ENCODE measurements at places on chromosomes 3 and 15.

- DNase-seq = no peak
Observed at GRCh38 chr3:134998855-134999254, 203.8 kb downstream of the EPHB1 start.

DNA sequence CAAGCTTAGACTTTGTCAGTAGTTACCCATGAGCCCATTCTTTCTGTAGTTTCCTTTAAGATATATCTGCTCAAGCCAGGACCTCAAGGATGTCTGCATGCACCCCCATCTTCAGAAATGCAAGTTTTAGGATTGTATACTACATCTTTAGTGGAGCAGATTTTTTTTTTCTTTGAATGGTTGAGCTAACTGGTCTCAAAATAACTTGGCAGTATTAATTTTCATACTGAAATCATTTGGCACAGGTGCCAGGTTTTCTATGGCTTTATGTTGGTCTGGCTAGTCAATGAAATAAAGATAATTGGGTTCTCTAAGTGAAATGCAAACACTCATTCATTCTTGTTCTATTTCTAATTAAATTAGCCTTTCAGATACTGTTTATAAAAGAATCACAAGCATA, 108.9 kb downstream of the ATG7 start:
- no peak for DNase-seq

DNA sequence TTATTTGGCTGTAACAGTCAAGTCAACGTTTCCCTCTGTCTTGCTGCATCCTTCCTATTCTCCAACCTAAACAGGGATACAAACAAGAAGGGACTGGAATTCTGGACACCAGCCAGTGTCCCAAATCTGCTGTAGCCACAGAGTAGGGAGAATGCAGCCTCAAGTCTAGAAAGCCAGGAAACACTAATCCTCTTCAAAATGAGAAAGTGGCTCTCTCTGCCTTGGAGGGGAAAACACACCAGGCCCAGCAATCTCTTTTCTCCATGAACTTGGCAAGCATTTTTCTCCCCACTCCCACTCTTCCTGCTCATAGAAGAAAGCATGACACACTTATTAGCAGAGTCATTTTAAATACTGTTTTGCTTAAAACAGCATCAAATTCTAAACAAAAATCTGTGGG, 781.7 kb downstream of the SQOR start:
- DNase-seq = no peak

DNA sequence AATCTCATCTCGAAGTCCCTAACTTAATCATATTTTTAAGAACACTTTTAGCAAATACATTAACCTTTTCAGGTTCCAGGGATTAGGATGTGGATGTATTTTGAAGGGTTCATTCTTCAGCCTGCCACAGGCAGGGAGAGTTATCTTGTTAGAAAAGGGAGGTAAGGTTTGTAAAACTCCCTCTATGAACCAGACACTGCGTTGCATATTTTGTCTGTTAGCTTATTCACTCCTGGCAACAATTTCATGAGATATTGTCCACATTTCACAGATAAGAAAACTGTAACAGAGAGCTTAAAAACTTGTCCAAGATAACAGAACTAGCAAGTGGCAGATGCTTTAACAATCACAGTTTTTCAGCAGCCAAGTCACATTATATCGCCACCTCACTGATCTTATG, 155.4 kb downstream of the DIPK2A start:
- no peak for DNase-seq

DNA sequence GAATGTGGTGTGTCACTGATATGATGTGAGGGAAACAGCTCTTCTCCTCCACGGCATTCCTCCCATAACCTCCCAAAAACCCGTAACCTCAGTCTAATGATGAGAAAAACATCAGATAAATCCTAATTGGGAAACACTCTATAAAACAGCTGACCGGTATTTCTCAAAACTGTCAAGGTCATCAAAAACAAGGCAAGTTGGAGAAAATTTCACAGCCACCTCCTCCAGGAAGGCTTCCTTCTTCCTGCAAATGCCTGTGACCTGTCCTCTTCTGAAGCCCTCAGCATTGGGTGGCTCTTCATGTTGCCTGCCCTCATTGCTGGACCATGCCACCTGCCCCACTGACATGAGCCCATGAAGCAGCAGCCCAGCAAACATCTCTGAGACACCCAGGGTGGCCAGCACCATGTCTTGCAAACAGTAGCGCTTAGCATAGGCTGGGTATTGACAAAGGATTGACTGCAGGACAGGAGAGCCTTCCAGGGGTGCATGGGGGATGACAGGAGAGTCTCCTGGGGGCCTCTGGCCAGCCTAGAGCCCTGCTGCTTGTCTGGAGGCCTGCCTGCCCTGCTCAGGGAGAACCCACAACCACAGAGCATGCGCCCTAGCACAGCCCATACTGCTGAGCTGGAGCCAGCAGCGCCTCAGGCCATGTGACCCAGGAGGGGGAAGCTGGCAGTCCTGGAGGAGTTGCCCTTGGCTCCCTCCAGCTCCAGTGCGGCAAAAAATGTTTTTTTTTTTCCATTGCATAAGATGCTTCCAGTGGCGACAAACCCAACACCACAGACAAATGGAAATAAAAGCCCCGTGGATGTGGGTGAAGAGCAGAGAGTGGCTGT, 49.7 kb downstream of the XXYLT1 start:
- no peak for DNase-seq

DNA sequence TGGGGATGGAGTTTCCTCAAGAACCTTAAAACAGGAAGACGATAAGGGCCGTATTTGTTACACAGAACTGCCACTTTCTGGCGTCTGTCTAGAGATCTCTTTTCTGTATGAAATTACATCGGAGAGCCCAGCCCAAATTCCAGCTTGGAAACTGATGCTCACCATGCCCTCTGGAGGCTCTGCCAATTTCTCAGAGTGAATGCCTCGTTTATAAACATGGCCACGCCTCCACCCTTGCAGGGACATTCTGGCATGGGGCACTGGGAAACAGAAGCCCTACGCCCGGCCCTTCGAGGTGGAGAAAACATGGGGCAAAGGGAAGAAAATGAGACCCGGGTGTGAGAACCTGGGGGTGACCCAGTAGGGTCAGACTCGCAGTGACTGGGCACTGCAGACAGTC, 53.4 kb upstream of the SEC13 start:
- DNase-seq = no peak

GRCh38 chr15:75114796-75115195, 86.9 kb upstream of the C15orf39 start:
- DNase-seq = no peak

DNA sequence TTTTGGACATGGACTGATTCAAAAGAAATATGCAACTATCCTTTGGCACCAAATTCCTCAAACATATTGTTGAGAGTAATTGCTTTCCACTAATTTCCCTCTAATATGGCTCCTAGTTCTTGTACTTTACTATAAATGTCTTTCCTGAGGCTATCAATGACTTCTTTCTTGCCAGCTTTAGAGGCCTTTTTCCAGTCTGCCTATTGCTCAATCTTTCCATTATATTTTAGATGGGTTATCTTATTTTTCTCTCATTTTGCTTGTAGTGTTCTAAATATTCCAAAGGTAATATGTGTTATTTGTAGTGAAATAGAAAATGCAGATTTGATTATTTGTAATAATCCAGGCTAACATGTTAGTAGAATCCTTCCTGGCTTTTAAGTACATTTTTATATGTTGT, 11.5 kb upstream of the TEX9 start:
- no peak for DNase-seq

DNA sequence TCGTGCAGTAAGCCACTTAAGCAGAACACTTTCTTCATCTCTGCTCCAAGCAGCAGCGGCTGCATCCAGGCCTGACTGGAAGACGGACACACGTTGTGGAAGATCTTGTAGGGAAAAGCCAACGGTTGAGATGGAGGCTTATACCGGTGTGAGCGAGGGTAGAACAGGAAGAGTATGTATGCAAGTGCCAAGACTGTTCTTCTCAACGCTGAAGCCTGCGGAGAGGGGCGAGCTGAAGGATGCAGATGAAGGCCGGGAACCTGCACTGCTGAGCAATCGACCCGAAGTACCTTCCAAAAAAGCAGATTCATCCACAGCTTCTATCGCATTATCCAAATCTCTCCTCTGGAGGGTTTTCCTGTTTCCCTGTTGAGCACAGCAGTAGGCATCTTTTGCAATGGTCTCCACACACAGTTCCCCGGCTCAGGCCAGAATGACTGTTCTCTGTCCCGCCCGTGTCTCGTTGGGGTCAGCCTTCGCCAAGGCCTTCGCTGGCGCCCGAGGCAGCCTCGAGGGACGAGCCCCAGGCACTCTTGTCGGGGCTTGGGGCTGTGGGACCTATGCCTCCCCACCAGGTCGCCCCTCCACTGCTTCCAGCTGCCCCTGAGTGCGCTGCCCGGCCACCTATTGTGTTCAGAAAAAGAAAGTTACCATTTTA, 22.2 kb upstream of the DYNC1LI1 start:
- DNase-seq = no peak

GRCh38 chr3:66931699-66932098, 66.4 kb upstream of the KBTBD8 start:
- no peak for DNase-seq

DNA sequence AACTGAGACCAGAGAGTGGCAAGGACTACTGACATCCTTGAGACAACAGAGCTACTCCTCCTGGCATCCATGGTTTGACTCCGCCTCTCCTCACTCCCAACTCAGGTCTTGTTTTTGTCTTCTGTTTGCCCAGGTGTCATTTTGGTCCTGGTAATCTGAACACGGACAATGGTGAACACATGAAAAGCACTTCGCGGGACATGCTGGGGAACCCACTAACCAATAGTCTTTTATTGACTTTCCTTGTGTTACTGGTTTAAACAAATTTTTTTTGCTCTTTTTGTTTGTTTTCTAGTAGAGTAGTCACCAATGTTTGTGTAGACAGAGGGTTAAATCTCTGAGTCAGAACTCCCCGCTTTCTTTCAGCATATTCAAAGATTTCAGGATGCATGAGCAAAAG, 38.4 kb downstream of the LARP6 start:
- no peak for DNase-seq

DNA sequence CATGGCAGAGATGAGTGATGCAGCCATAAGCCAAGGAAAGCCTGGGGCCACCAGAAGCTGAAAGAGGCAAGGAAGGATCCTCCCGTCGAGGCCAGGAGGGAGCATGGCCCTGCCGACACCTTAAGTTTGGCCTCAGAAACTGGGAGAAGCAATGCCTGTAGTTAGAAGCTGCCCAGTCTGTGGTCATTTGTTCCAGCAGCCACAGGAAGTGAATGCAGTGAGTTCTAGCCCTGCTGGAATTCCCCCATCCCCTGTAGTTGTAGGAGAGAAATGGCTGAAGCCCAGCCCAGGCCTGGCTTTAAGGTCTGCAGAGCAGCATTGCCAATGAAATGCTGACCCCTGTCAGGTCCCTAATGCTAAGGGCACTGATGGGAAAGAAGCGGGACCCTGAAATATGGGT, 12.2 kb upstream of the CHSY1 start:
- DNase-seq = no peak

GRCh38 chr3:128998561-128998960, 2.5 kb upstream of the EFCC1 start:
- no peak for DNase-seq

DNA sequence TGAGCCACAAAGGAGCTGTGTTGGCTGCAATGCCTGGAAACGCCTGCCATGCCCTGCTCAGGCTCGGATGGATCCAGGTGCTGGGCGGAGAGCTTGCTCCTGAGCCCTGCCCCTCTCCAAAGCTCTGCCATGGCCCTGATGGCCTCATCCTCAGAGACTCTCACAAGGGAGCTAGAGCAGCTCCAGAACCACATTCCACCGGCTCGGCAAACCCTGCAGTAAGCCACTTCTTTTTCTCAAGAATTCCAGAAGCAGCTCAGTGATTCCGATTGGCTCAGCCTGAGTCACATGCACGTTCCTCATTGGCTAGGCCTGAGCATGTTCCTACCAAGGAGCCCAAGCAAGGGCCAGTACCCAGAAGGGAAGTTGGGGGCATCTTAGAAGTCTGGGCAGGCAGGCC, 24.8 kb downstream of the TPRA1 start:
- no peak for DNase-seq

DNA sequence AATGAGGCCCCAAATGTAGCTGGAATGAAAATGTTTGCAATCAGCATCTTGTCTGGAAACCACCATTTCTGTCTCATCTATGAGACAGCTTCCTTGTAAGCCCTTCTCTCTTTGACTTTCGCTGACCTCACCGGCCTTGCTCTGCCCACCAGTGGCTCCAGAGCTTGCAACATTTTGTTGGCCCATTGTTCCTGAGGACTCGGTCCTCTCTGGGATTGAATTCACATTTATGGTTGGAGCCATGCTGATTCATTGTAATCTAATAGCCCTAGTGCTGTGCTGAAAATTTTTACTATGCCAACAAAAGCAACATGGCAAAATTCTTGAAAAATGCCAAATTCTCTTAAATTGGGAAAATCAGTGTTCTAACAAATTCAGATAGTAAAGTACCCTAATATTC, 37.2 kb downstream of the ABHD5 start:
- DNase-seq = no peak

DNA sequence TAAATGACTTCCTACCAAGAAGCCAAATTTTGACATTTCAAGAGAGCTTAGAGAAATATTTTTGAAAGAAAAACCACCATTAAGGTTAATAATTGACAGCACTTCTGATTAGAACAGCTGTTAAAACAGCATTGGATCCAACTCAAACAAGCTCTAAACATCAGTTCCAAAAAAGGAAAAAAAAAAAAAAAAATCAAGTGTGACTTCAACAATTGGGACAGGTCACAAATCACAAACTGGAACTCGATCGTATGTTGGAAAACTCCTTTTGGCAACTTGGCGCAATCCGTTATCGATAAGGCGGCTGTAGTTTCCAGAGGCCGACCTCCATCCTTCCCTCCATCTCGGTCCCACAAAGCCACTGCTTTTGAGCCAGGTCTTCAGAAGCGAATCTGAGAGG, 17.8 kb downstream of the TLE3 start:
- DNase-seq = no peak

DNA sequence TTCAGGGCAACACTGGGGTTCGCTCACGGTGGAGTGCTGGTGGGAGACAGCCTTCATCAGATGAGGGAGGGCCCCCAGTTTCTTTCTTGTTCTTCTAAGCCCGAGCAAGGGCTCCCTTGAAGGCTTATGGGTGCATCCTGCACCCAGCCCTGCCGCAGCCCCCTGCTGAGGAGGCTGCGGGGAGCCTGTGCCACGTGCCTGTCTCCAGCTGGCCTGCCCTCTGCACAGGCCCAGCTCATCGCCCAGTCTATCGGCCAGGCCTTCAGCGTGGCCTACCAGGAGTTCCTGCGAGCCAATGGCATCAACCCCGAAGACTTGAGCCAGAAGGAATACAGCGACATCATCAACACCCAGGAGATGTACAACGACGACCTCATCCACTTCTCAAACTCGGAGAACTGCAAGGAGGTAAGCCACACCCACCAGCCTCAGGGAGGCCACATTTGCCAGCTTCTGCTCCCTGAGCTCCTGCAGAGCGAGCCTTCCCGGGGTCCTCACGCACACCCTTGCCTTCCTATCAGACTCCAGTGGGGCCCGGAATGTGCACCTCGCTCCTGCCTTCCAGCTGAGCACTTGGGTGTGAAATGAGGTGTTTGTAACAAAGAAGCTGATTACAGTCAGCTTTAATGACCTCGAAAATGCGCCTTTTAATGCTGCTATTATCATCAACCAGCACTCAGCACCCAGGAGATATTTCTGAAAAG, 164.3 kb downstream of the NSMCE3 start:
- no peak for DNase-seq

DNA sequence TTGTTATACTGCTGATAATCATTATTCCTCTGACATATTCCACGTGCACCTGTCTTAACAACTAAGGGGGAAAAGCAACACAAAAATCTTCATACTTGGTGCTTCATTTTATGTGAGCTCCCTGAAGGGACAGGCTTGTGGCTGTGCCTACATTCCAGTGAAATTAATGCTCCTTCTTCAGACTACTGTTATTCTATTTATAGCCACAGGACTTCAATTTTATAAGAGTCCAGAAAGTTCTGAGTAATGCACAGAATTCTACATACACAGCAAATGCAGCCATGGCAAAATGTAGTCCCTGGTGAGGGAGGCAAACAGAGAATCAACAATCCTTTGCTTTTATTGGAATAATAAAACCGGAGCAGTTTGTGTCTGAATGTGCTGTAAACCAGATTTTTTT, 417.1 kb downstream of the RBMS3 start:
- no peak for DNase-seq
